Activated CD8-positive, alpha-beta memory T cell treated with anti-CD3 and anti-CD28 coated beads for 1 hour (primary cell): ENCODE measurements at places on chromosomes 7 and 10.

DNA sequence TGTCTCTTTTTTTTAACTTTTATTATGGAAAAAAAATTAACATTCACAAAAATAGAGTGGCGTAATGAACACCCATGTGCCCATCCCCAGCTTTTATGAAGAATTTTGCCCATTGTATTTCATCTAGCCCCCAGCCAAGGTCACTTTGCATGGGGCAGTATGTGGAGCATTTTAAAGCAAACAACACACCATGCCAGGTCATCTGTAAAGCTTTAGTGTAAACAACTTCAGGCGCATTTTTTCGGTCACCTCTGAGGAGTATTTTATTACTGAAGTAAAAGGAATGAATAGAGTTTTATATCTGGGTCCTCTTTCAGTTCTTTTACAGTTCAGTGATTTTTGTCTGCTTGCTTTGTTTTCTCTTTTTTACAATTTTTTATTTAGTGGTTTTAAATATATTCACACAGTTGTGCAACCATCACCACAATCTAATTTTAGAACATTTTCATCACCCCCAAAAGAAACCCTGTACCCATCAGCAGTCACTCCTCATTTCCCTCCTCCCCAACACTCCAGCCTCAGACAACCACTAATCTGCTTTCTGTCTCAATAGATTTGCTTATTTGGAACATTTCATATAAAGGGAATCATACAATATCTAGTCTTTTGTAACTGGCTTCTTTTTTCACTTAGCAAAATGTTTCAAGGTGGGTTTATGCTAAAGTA lies 87.9 kb downstream of the SLC37A3 start:
- no peak for DNase-seq

DNA sequence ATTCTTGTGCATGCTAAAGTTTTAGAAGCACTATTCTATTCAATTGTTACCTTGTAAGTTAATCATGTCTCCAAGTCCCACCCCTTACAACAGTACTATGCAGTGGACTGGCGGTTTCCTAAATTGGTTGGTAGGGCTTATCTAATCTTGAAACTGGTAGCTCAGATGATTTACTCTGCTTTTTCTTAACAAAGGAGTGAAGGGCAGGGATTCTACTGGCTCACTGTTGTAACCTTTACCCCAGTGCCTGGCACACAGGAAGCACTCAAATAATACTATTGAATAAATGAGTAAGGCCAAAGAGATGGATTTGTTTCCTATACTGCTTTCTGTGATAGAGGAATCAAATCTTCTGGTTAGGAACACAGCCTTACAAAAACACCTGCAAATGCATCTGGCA lies 46.0 kb upstream of the CYCS start:
- no peak for DNase-seq

DNA sequence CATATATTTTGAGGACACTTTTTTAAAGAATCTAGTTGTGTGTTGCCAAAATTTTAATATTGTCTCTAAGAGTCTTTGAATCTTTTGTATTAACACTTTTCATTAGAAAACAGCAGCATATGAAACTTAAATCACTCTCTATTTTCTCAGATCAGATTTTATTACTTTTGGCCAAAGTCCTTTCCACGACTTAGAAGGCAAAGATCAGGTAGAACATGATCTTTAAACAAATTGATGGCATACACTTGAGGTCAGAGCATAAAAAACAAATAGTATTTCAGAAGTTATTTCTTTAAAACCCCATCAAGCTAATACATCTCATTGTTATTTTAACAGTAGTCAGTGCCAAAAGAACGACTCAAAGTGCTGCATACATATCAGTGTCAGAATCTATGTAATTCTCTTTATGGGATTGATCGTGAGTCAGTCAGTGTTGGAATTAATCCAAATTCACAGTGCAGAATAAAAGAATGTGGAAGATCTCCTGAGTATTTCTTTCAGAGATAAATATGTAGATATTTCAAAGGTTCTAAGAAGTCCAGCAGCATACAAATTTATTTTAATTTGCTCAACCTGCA lies 9.6 kb upstream of the AGMO start:
- no peak for DNase-seq

GRCh38 chr10:1519391-1519790 lies 217.9 kb downstream of the ADARB2 start:
- DNase-seq, result no peak
